ENCODE measurements at places on chromosomes 7 and 10.
A peak's percentile ranks its signal among the peaks of the same experiment; 100 is the strongest.

- no peak for DNase-seq
These were observed 33.1 kb downstream of the GPRIN2 start for GRCh38 chr10:46523119-46523961.

- peak; percentile 24 for DNase-seq
These were observed 25.9 kb downstream of the SFXN4 start for GRCh38 chr10:119139464-119140067.

GRCh38 chr10:130218181-130218641, 82.0 kb downstream of the GLRX3 start:
- DNase-seq: no peak

DNA sequence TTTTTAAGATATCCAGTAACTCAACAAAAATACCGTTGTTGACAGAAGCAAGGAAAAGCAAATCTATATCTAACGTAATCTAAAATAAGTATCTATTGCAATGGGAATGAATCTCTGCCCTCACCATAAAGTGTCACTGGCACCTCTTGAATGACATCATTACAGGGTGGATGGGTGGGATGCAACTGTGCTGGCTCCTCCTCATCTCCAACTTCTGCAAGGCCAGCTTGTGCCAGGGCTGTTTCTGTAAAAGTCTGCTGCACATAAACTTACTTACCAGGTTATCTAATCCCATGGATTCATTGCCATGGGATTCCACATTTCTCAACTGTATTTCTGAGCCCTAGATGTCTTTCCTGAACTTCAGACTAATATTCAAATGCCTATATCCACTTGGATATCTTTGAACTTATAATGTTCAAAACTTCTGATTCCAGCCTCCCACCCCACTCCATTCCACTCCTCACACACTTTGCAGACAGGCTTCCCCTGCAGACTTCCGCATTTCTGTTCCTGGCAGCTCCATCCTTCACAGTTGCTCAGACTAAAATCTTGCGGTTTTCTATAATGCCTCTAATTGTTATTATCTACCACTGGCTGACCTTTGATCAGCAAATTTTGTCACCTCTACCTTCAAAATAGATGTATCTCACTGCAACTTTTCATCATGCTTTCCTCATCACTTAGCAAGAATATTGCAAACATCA, 10.7 kb downstream of the FGL2 start:
- no peak for DNase-seq

GRCh38 chr7:76133164-76133775, 68.4 kb upstream of the SRRM3 start:
- DNase-seq: no peak

GRCh38 chr7:125644109-125644508, 714.5 kb upstream of the POT1 start:
- DNase-seq: no peak

GRCh38 chr7:45185028-45185863, 27.7 kb downstream of the RAMP3 start:
- no peak for DNase-seq

DNA sequence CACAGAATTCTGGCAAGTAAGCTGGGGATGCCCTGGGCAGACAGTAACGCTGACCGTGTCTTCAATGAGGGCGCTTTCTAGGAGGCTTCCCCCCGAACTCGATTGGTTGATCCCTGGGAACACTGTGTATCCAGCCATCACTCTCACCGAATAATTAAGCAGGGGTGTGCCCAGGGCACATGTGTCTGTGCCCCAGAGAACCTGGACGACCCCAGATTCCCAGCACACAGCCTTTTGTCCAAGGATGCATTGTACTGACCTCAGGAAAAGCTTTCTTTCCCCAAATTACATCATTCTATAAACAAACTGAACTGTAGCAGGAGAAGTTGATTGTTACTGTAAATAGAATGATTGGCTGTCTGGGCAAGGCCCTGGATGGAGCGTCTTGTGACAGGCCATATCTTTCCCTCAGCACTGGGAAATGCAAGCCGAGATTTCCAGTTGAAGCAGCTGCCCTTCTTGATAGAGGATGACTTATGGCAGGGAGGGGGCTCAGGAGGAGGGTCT, 6.6 kb upstream of the DEPP1 start:
- no peak for DNase-seq

GRCh38 chr7:149245744-149246143, 6.3 kb downstream of the ZNF212 start:
- no peak for DNase-seq

DNA sequence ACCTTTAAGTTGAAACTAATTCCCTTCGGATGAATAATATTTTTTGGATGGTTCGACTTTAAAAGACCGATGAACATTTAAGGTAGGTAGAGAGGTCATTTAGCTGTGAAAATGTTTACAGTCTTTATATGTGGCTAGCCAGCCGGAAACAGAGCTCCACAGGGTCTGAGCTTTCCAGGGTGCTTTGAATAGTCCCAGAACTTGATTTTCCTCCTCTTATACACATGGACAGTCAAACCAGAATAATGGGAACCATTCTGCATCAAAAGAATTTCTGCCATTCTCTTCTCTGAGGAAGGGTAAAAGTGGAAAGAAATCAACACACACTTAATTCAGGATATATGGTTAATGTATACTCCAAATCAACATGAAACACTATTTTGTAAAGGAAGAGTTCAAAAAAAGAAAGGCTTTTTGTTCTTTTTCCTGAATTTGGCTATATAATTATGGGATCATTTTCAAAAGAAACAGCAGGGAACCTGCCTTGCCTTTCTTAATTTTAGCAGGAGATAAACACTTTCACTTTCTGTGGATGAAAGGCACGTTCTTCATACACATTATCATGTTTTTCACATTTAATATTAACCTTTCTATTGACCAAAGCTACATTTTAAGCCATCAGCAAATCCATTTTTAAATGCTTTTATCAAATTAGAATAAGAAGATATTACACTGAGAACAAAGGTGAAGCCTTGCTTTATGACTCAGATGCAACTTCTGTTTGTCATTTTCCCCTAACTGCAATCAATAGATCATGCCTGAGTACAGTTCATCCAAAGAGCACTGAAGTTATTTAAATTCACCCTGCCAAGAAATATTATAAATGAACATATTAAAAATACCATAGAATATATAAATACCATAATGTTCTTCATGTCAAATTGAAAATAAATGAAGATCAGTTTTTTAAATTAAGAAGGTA, 307.3 kb downstream of the THSD7A start:
- no peak for DNase-seq

DNA sequence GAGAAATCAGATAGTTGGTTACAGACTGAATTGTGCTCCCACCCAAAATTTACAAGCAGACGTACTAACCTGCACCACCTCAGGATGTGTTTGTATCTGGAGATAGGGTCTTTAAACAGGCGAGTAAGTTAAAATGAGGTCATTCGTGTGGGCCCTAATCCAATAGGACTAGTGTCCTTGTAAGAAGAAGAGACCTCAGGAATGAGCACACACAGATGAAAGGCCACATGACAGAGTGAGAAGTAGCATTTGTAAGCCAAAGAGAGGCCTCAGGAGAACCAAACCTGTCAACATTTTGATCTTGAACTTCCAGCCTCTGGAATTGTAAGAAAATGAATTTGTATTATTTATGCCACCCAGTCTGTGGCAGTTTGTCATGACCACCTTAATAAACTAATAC, 149.5 kb upstream of the VWC2 start:
- DNase-seq: no peak

GRCh38 chr10:65470986-65471385, 1454.8 kb upstream of the LRRTM3 start:
- DNase-seq: no peak

GRCh38 chr7:3697472-3697871, 396.4 kb downstream of the SDK1 start:
- no peak for DNase-seq

GRCh38 chr7:70132852-70133690, 534.8 kb downstream of the AUTS2 start:
- DNase-seq: no peak

GRCh38 chr7:155486783-155487508, 29.0 kb downstream of the EN2 start:
- DNase-seq: no peak

GRCh38 chr10:108902619-108903285, 1020.6 kb downstream of the XPNPEP1 start:
- DNase-seq: no peak

DNA sequence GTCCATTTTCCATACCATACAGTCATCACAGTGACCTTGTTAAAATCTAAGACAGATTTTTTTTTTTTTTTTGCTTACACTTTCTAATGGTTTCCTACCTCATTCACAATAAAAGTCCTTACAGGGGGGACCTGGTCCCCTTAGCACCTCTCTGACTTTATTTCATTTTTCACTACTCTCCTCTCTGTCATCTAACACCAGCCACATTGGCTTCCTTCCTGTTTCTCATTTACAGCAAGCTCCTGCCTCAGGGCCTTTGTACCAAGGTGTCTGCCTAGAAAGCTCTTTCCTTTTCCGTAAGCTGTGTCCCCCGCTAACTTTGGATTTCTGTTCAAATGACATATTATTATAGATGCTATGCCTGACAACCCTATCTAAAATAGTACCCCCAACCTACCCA, 27.7 kb downstream of the CC2D2B start:
- DNase-seq: no peak

GRCh38 chr7:2667843-2668242, 20.2 kb upstream of the AMZ1 start:
- DNase-seq: no peak

- no peak for DNase-seq
These were observed 56.4 kb downstream of the STEAP1B start for GRCh38 chr7:22443370-22444180.

DNA sequence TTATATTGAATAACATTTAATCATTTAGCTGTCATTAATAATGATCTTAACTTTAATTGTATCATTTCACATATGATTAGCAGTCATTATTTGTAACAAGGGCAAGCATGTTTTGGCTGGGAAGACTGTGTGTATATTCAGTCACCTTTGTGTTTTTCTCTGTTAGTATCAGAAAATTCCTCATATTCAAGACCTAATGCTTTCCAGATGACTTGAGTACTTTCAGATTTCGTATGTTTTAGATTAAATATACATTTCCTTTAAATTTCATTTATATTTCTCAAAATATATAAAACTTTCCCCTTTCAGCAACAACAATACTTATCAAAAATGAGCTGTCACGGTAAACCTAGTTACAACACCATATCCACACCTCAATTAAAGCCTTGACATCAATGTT, 6.3 kb upstream of the CACNA2D1 start:
- no peak for DNase-seq

GRCh38 chr10:74507951-74508350, 318.4 kb upstream of the KAT6B start:
- no peak for DNase-seq

DNA sequence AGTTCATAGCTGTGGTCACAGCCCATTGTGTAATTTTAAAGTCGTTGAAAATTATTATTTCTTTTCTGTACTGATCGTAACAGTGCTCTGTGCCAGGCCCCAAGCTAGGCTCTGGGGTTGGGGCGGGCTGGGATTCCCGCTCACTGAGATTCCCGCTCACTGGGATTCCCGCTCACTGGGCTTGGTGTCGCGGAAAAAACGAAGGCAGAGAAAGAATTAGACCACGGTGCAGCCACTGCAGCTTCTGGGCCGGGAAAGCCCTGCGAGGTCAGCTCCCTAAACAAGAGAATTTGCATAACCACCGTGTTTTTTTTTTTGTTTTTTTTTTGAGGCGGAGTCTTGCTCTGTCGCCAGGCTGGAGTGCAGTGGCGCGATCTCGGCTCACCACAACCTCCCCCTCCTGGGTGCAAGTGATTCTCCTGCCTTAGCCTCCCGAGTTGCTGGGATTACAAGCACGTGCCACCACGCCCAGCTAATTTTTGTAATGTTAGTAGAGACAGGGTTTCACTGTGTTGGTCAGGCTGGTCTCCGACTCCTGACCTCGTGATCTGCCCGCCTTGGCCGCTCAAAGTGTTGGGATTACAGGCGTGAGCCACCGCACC, 31.2 kb downstream of the FOXK1 start:
- DNase-seq: no peak

DNA sequence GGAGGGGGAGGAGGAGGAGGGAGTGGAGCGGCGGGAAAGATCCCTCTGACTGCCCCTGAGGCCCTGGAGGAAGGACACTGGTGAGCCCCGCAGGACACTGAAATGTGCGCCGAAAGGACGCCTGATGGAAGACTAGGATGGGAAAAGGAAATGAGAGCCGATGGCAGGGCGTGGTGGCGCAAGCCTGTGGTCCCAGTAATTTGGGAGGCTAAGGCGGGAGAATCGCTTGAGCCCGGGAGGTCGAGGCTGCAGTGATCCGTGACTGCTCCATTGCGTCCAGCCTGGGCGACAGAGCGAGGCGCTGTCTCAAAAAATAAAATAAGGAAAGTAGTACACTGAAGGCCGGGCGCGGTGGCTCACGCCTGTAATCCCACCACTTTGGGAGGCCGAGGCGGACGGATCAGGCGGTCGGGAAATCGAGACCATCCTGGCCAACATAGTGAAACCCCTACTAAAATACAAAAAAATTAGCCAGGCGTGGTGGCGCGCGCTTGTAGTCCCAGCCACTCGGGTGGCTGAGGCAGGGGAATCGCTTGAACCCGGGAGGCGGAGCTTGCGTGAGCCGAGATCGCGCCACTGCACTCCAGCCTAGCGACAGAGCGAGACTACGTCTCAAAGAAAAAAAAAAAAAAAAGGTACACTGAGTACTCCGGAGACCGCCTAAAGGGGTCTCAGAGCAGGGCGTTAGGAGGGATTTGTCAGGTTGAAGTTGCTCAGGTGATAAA, 561 bp upstream of the HNRNPF start:
- peak; percentile 33 for DNase-seq

DNA sequence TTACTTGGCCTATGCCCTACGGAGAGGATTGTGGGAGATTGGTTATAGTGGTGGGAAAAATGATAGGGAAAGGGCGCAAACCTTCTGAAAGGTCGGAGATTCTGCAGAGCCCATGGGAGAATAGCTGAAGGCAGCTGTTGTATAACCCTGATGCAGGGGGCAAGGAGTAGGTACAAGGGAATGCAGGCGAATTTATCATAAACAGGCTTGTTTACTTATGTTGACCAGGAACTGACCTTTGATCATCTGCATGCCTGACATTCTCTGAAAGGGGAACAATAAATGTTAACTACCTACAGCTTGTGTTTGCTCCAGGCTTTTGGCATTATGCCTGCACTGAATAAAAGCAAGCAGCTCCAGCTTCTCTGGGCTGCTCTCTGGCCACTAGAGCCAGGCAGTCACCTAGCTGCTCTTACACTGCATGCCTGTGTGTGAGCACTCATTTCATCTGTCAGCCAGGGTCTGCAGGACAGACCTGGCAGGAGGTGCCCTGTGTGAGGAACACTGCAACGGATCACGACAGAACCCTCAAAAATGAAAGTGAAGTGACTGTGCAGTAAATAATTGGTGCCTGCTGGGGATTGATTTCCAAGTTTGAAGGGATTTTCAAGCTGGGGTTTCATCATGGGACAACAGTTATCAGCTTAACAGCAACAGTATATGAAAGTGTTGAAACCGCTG, 31.1 kb upstream of the ABCA13 start:
- DNase-seq: no peak

Measured in activated naive CD4-positive, alpha-beta T cell (primary cell).